ENCODE measurements at places on chromosomes 3 and 15.

DNA sequence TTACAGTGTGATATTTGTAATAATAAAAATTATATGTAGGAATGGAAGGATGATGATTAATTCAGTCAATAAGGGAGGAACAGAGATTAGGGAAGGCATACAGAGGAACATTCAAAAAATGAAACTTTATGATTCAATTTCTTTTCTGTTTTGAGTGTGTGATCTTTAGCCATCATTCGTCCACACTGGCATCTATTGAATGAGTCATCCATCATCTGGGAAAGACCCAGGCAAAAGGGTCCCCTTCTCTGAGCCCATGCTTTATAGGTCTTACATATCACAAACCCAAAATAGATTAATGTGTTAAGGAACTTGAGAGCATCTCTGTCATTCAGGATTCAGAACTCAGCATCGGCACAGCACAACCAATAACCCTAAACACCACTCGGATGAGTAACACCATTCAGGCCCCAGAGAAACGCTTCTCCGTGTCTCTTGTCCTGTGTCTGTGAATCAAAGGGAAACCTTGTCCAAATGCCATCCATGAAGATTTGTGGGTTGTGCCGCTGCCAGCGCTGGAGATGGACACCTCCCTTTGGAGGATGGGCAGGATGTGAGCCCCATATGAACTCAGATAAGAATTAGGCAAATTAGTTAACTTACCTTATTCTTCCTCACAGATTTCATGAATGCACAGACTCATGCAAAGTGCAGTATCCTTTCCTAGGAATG, 21.7 kb upstream of the TPM1 start:
- H3K4me1 ChIP-seq: no peaks in the 10 kb centered on the region
- H3K4me3 ChIP-seq: no peak overlapping the region
- DNase-seq: no peak
- no peaks in the 10 kb centered on the region for H3K27me3 ChIP-seq
- H3K27ac ChIP-seq: no peak overlapping the region

GRCh38 chr15:69451951-69452691, 497 bp upstream of the RPLP1 start:
- H3K27me3 ChIP-seq: no peaks in the 10 kb centered on the region
- DNase-seq: no peak
- H3K36me3 ChIP-seq: peaks cover 25% of the 10 kb centered on the region
- peak overlapping the region; percentile 97 for H3K4me3 ChIP-seq
- H3K27ac ChIP-seq: peak overlapping the region; percentile 95

DNA sequence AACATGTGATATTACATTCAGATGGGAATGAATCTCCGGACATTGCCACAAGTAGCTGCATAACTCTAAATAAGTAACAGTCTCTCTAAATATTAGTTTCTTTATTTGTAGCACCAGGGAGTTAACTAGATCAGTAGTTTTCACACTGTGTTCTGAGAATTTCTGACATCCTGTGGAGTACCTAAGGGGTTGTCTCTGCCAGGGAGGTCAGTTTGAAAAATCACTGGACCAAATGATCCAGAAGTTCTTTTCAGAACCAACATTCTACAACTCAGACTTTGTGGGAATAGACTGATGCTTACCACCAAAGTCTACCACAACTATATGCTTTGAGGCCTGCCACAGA, 9.0 kb upstream of the ILDR1 start:
- no peak overlapping the region for H3K4me3 ChIP-seq
- H3K4me1 ChIP-seq: no peaks in the 10 kb centered on the region
- no peaks in the 10 kb centered on the region for H3K36me3 ChIP-seq

DNA sequence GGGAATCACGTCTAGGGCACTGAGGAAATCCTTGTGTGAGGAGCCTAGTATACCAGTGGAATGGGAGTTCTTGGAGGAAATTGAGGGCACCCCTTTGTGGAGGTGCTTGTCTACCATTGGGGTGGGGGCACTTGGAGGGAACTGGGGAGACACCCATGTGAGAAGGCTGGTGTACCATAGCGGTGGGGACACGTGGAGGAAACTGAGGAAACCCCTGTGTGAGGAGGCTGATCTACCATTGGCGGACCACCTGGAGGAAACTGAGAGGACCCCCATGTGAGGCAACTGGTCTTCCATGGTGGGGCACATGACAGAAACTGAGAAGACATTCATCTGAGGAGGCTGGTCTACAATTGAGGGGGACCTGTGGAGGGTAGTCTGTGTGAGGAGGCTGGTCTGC, 164.5 kb downstream of the FBLN2 start:
- H3K27me3 ChIP-seq: no peaks in the 10 kb centered on the region
- H3K27ac ChIP-seq: no peak overlapping the region

DNA sequence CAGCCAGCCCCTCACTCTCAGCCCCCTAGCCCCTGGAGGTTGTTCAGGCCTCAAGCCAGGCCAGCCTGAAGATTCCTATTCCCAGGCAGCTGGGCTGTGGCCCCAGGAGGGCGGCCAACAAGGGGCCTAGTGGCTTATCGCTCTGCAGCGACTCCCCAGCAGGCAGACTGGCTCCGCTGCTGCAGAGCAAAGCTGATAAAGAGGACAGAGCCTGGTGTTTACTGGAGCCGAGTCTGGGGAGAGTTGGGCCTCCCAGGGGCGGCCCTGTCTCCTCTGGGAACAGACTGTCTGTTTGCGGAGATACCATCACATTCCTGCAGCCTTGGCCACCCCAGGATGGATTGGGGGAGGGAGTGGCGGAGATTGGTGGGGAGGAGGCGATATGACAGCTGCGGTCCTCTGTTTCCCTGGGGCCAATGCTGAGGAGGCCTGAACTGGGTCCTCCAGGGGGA, 22.4 kb upstream of the SMAD6 start:
- H3K36me3 ChIP-seq: no peaks in the 10 kb centered on the region
- no peaks in the 10 kb centered on the region for H3K27me3 ChIP-seq
- no peak for DNase-seq

Data from effector memory CD4-positive, alpha-beta T cell (primary cell).